ENCODE measurements at places on chromosomes 1 and 21. TPM values are rescaled to one million over a fixed set of nuclear protein-coding genes. Genes with fewer than 3 reads are reported as not detected.

Gene RAB7B
- 1.3 TPM for total RNA-seq

Gene SYT14
- 0.89 TPM for total RNA-seq

Gene CALML6
- 0.59 TPM for total RNA-seq

Gene HMGN2
- 138 TPM for total RNA-seq

Gene NHLH1
- total RNA-seq, result not detected

Gene RBM11
- not detected for total RNA-seq

Gene CNST
- total RNA-seq, result 21.1 TPM

Gene PPFIA4
- 24.6 TPM for total RNA-seq

Gene XPR1
- 23.9 TPM for total RNA-seq

Gene S100A9
- not detected for total RNA-seq

Gene SLC6A17
- 0.60 TPM for total RNA-seq

Gene SAMSN1
- total RNA-seq, result not detected

Gene PTBP2
- total RNA-seq, result 27.3 TPM

Gene PGBD5
- not detected for total RNA-seq

Gene SIKE1
- total RNA-seq, result 62.7 TPM

Gene CREB3L4
- 4.8 TPM for total RNA-seq

Gene S1PR1
- total RNA-seq, result 7.9 TPM

Gene IGSF5
- 0.59 TPM for total RNA-seq

Gene CD101
- total RNA-seq, result 0.18 TPM

Gene PCBP3
- 0.05 TPM for total RNA-seq

Gene SRGAP2
- total RNA-seq, result 82.3 TPM

Gene CD1E
- total RNA-seq, result not detected

Gene ZNF593OS
- total RNA-seq, result not detected

Gene SLX9
- total RNA-seq, result 17.2 TPM

Gene AMY1C
- total RNA-seq, result not detected

Gene KRTAP21-2
- total RNA-seq, result not detected

Gene NPHP4
- total RNA-seq, result 9.7 TPM

Gene ETV3L
- not detected for total RNA-seq

Gene LCE1D
- not detected for total RNA-seq

Gene LCE1A
- total RNA-seq, result not detected

Gene TTC22
- not detected for total RNA-seq

Gene CDKN2C
- total RNA-seq, result 3.1 TPM

Gene TEX38
- not detected for total RNA-seq

Gene NAXE
- total RNA-seq, result 51.7 TPM

Gene IL19
- total RNA-seq, result not detected

Gene OR2T35
- total RNA-seq, result not detected

Gene ECM1
- total RNA-seq, result 5.3 TPM

Gene GNPAT
- total RNA-seq, result 49.3 TPM

Gene OR2W3
- not detected for total RNA-seq

Gene PKP1
- total RNA-seq, result 0.30 TPM

Gene FCGR2B
- not detected for total RNA-seq

Gene SPAG17
- 0.05 TPM for total RNA-seq

Gene SH2D1B
- total RNA-seq, result not detected

Gene SLC35F3
- total RNA-seq, result 0.30 TPM

All from smooth muscle cell of the umbilical artery (primary cell).